ENCODE measurements at places on chromosomes 1 and 21.

- peak; percentile 70 for DNase-seq
Measured at GRCh38 chr21:42003051-42003461, 7.1 kb downstream of the ZBTB21 start.

DNA sequence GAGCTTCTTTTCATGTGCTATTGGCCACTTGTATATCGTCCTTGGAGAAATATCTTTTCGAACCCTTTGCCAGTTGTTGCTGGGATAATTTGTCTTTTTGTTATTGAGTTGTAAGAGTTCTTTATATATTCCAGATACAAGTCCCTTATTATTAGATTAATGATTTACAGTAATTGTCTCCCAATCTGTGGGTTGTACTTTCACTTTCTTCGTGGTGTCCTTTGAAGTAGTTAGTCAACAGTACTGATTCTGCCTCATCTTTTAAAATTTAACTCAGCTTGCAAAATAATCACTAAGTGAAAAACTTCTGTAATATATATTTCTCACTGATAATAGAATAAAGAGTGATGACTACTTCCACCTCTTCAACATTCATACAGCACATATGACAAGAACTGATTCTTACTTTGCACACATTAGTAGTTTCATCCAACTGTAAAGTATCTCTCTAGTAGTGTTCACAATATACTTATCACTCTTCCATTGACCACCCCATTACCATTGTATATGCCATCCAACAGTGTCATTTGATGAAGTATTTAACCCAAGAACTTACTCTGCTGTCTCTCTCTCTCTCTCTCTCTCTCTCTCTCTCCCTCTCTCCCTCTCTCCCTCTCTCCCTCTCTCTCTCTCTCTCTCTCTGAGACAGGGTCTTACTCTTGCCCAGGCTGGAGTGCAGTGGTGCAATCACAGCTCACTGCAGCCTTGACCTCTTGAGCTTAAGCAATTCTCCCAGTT is 104.2 kb upstream of the DMRTA2 start:
- DNase-seq, result no peak

DNA sequence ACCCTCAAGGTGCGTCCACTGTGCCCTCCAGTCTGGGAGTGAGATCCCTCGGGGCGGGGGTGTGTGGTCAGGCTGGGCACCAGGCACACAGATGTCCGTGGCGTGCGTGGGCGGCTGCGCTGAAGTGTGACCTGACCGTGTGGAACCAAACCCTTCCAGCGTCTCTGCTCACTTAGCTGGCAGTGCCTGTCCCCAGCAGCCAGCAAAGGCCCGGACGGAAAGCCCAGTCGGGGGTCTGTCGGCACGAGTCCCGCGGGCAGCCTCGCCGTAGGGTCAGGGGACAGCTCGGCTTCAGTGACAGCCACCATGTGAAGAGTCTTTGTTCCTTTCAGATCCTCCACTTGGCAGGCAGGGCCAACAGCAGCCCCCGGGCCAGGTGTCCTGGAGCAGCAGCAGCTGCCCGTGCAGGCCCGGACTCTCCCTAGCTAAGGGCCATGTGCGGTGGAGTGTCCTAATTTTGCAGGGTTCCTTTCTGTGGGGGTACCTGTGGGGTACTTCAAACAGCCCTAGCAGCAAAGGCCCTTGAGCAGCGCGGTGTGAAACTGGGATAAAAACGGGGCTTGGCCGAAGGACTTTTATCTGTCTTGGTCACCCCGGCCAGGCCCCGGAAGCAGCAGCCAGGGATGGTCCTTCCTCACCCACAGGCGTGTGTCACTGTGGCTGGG is 11.6 kb downstream of the TTLL10 start:
- DNase-seq, result no peak

DNA sequence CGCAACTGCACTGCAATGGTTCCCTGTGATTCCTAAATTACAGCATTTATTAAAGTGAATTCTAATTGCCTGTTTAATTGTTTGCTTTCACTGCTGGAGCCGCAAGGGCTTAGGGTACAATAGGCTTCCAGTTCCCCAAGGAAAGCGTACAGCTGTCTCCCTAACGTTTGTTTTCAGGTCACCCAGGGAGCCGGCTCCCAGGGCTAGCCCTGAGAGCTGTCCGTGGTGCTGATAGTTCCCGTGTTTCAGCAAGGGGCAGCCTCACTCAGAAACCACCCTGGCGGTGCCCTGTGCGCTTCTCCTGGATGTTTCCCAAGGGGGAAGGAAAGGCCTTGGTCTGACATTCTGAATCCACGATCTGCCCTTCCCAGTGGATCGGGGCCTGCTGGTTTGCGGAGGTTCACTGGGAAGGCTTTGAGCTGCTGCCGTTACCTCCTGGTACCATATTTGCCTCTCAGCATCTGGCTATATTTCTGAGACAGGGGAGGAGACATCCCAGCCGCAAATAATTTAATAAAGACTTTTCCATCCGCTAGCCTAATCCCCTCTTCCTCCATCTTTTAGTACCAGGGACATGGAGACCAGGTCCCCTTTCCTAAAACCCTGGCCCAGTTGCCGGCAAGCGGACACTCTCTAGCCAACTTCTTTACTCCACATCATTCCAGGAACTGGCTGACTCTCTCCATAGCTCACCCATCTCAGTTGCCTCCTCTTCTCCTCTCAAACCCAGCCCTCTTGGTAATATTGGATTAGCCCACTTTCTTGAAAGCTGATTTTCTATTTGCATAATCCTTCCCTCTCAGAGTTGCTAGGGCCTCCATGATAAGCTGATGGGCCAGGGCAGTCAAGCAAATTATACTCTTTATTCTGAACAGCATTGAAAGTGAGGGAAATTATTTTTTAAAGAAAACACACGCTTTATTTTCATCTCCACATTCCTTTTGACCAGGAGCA is 149.0 kb downstream of the IGSF21 start:
- DNase-seq, result peak; percentile 3

DNA sequence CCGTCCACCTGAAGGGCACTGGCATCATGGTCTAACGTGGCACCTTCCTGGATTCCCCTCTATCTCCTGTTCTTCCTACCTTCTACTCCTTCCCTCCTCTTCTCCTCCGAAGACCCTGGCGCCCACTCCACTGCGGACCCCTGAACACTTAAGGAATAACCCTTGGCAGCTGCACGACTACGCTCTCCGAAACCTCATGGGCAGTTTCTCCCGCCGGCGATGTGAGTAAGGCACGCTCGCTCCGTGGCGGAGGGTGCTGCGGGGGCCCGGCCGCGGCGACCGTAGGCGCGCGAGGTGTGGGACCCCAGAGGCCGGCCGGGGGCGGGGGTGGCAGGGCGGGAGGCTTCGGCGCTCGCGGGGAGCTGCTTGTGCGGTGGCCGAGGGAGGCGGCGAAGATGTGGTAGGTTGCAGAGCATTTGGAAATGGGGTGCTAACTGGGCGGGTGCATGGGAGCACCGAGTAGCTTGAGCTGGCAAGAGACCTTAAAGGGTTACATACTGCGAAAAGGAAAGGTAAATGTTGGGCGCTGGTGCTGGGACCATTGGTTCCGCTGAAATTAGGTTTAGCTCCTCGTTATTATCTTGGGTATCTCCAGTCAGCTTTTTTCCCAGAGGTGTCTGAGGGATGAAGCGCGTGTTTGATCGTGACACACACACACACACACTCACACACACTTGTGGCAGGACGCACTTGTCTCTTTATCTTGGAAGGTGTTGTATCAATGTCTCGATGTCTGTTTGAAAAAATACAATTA is 876 bp downstream of the LRRC7 start:
- DNase-seq, result no peak

GRCh38 chr1:247451388-247452010 is 6.4 kb downstream of the OR2B11 start:
- no peak for DNase-seq

GRCh38 chr1:66175098-66175497 is 358.9 kb upstream of the SGIP1 start:
- no peak for DNase-seq

- DNase-seq, result no peak
Measured at GRCh38 chr1:64251971-64252370, 48.5 kb downstream of the UBE2U start.

DNA sequence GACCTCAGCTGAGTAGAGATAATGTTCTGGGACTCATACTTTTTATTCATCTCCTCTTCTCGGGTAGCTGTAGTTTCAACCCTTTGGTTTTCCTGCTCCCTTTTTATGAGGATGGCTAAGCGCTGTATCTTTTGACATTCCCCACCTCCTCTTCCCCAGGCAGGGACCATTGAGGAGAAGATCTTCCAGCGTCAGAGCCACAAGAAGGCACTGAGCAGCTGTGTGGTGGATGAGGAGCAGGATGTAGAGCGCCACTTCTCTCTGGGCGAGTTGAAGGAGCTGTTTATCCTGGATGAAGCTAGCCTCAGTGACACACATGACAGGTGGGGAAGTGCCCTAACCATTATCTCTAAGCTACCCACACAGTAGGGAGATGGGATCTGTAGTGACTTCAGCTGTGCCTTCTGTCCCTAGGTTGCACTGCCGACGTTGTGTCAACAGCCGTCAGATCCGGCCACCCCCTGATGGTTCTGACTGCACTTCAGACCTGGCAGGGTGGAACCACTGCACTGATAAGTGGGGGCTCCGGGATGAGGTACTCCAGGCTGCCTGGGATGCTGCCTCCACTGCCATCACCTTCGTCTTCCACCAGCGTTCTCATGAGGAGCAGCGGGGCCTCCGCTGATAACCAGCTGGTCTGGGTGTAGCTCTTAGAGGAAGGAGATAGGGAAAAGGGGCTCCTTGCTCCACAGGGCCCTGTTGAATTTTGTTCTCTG is 25.6 kb downstream of the LRRC41 start:
- DNase-seq, result no peak

- DNase-seq, result no peak
Measured at GRCh38 chr1:173445164-173445563, 32.0 kb upstream of the PRDX6 start.

DNA sequence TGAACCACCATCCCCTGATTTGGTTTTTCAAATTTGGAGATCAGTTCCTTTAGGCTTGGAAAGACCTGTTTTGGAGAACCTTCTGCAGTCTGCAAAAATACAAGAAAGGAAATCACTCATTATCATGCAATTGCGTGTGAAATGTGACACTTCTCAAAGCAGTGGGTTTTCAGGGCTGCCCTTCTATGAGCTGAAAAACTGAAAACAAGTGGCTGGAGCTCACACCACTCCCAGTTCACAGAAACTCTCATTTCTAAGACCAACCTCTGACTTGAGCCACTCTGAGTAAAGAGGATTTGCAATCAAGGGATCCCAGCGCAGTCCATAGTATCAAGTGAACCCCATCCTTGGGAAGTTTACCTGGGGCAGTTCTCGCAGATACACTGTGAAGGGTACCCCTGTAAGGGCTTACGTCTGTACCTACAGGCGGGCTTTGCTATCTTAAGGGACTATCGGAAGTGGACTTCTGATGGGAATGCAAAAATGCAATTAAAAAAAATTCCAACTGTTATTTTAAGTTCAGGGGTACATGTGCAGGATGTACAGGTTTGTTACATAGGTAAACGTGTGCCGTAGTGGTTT is 12.8 kb downstream of the SH2D1B start:
- no peak for DNase-seq

GRCh38 chr1:236275586-236275985 is 6.2 kb downstream of the ERO1B start:
- no peak for DNase-seq

GRCh38 chr1:165328136-165328535 is 28.4 kb downstream of the LMX1A start:
- no peak for DNase-seq

GRCh38 chr1:206637605-206638004 is 2.3 kb downstream of the DYRK3 start:
- no peak for DNase-seq

GRCh38 chr1:234222561-234223280 is 150.5 kb upstream of the COA6 start:
- DNase-seq, result no peak

- DNase-seq, result no peak
Measured at GRCh38 chr1:21260405-21261125, 29.7 kb downstream of the ECE1 start.

GRCh38 chr1:25608488-25609178 is 8.0 kb upstream of the MAN1C1 start:
- DNase-seq, result peak; percentile 28

DNA sequence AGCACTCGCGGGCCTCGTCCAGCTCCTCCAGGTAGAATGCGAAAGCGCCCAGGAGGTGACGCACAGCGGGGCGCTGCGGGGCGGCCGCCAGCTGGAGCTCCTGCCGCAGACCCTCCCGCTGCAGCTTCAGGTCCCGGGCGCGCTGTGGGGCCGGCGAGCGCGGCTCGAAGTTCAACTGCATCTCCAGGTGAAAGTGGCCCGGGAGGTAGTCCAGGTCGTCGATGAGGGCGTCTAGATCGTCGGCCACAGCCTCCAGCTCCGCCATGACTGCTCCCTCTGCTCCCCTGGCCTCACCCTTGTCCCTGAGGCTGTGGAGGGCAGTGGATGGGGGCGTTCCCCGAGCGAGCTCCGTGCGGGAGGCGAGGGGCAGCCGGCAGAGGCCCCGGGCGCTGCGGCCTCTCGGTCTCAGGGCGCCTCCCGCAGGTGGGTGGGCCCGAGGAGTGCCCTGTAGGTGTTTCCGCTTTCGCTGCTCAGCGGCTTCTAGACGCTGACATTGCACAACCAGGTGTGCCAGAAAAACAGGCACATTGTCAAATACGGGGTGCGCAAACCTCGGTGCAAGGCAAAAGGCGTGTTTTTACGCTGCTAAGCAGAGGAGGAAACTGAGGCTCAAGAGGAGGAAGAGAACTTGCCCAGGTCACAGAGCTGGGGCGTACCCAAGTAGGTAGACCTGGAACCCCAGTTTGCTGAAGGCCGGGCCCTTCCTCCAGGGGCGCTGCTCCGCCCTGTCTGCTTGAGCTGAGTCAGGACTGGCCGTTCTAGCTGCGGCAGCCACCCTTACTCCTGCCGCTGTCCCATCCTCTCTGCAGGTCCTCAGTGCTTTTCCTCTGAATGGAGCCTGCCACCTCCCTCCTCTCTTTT is at the start of gene TTC22:
Gene TTC22 (minus strand): TSS at position 425 of the 861 bp plus-strand sequence. CDS start 160 bp downstream, at position 265.
- no peak for DNase-seq

Data from fibroblast of skin of left quadriceps (primary cell).